ENCODE measurements at places on chromosomes 11 and 22.

- DNase-seq = no peak
Measured at GRCh38 chr11:118887206-118887605, 3.5 kb downstream of the CXCR5 start.

DNA sequence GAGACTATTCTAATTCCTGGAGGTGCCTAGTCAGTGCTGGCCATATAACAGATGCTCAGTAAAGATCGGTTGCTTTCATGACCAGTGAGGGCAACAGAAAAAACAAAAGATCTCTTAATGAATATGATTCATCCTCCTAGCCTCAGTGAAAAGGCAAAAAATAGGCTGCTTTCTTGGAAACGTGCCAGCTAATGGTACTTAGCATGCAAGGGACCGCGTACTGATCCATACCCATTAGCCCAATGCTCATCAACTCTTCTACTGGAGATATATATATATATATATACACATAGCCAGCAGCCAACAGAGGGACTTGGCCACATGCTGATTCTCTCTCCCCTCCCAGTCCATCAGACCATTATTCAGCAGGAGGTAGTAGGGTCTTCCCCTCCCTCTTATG, 320.4 kb downstream of the KIRREL3 start:
- DNase-seq = no peak

GRCh38 chr22:47012589-47013370, 250.3 kb downstream of the TBC1D22A start:
- DNase-seq = no peak

DNA sequence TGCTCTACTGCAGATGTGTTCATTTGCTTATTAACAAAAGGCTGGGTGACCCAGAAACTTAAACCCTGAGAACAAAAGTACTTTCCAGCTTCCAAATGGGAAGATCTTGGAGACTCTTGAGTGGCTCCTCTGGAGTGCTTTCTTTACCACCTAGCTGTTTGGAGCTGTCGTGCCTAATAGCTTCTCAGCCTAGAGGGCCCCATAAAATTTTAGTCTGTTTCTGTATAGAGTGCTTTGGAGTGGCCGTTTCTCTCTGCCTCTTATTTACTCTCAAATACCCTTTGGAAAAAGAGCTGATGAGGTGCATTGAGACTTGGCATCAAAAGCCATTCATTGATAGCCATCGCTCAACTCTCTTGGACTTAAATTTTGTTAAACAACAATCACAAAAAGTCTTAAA, 50.7 kb downstream of the ZNRF3 start:
- no peak for DNase-seq

- DNase-seq = no peak
Measured at GRCh38 chr22:48379371-48379770, 1448.3 kb downstream of the BRD1 start.

DNA sequence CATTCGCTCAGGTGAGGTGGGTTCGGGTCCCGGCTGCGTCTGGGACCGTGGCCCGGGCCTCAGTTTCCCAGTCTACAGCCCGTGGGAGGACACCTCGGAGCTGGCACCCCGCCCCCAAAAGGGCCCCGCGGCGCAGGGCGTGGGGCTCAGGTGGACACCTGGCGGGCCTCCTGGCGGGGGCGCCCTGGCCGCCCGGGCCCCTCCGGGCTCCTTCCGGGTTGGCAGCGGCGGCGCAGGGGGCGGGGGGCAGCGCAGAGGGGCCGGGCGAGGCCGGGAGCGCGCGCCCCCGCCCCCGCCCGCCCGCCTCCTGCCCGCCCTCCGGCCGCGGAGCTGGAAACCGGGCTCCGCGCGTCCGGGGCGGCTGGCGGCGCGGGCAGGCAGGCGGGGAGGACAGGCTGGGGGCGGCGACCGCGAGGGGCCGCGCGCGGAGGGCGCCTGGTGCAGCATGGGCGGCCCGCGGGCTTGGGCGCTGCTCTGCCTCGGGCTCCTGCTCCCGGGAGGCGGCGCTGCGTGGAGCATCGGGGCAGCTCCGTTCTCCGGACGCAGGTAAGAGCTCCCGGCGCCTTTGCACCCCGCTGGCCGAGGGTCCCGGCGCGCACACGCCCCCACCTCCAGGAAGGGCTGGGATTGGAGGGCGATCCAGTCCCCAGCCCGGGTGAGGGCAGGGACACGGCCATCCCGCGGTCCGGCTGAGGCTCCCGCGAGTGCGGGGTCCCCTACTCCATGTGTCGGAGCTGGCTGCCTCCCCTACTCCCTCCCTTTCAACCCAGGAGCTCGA, at the start of gene EMID1:
TSS of gene EMID1 (plus strand) at position 303 of the 778 bp plus-strand sequence. CDS start at position 446, 143 bp downstream.
- no peak for DNase-seq

DNA sequence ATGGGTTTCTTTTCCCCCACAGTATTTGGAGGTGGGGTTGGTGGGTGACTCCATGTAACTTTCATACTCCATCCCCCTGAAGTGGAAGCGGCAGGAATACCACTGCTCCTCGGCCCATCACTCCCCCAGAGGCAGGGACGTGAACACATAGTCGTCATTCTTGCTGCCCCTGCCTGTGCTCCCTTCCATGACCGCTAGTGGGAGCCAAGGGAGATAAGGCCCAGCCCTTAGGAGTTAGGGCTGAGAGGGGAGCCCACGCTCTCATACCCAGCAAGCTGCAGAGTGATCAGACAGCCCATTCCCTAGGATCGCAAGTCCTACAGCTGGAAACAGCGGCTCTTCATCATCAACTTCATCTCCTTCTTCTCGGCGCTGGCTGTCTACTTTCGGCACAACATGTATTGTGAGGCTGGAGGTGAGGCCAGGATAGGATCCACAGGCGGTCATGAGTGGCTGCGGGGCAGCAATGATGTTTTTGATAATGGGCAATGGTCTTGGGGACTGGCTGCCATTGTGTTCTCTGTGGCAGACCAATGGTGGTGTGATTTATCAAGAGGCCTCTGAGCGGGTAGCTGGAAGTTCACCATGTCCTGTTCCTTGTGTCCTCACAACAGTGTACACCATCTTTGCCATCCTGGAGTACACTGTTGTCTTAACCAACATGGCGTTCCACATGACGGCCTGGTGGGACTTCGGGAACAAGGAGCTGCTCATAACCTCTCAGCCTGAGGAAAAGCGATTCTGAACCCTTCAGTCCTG, 15.9 kb downstream of the RHOG start:
- no peak for DNase-seq

DNA sequence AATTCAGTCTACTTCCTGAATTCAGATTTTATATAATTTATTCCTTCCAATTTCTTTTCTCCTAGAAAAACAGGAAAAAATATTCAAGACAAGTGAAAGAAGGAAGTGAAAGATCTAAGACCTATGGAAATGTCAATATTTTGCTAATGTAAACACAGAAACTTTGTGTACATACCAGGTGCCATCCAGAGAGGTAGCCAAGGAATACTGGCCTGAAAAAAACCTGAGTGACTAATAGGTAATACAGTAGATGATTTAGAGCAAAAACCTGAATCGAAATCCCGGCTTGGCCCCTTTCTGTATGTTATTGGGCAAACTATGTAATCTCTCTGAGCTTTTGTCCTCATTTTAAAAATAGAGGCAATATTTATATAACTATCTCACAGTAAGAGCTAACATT, 59.2 kb upstream of the FSHB start:
- no peak for DNase-seq

DNA sequence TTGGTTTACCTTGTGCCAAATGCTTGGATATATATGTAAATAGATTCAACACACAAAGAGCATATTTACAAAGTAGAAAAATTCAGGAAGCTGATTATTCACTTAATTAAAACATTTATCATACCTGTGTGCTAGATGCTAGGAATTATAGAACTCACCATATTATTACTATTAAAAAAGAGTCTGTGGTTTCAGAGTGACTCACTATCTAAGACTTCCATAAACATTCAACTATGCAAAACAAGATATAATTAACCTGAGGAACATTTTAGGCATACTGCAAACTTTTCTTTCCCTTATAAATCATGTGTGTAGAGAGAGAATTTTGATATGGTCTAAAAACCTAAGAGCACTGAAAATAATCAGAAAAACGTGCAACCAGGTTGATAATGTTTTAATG, 27.3 kb downstream of the CTSC start:
- DNase-seq = no peak

GRCh38 chr11:17423533-17424310, 35.3 kb upstream of the KCNJ11 start:
- DNase-seq = peak; percentile 37

DNA sequence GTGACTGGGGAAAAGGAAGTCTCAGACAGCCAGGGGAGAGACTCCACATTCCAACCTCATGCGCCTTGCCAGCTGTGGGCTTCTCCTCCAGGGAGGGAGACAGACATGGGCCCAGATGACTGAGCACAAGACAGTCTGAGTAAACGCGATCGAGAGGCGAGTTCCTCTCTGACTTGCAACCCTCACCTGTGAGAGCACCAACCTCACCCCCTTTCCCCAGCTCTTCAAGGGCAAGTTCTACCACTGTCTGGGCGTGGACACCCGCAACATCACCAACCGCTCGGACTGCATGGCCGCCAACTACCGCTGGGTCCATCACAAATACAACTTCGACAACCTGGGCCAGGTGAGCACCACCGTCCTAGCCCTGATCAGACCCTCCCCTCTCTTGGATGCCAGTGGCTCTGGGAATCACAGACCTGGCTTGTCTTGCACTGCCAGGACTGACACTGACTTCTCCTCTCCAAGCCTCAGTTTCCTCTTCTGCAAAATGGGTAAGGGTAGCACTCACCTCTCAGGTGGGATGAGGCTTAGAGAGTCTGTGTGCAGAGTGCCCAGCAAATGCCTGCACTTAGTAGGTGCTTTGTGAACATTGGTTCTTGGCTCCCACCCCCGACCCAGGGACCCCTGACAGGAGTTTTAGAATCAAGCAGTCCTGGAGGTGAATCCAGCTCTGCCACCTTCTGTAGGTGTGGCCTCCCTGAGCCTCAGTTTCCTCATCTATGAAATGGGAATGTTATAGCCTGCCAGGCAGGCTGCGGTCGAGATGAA, 95.3 kb downstream of the CACNA1I start:
- DNase-seq = no peak

DNA sequence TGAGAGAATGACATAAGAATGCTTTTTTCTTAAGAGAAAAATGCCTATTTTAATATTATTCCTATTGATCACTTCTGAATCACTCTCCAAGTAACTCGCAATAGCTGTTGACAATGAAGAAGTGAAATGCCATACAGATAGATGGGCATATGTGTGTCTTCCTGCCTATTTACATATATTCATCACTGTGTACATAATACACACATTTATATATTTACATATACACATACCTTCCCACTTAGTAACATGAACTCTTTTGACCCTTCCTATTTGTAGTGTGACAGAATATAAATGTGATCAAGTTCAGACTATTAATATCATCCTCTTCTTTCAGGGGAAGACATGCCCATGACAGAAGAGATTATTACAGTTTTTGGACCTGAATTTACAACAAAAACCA, 756.7 kb downstream of the DLG2 start:
- DNase-seq = no peak

GRCh38 chr11:47337229-47337924, 15.1 kb downstream of the MYBPC3 start:
- no peak for DNase-seq

- DNase-seq = no peak
Measured at GRCh38 chr22:26286091-26286820, 117.0 kb downstream of the SEZ6L start.

DNA sequence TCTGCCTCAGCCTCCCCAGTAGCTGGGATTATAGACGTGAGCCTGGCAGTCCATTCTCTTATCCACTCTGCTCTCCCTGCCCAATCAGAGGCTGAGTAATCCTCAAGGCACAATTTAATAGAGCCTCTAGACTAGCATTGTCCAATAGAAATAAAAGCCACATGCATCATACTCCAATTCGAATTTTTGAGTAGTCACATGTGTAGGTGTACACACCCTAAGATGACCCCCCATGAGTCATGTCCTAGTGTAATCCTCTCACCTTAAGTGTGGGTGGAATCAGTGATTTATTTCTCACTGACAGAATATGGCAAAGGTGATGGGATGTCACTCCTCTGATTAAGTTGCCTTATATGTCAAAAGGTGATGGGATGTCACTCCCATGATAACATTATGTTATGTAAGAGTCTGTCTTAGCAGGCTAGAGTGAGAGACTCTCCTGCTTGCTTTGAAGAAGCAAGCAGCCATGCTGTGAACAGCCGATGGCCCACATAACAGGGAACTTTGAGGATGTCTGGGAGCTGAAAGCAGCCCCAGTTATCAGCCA, 61.3 kb downstream of the MN1 start:
- DNase-seq = no peak

- DNase-seq = no peak
Measured at GRCh38 chr22:49551446-49551845, 276.2 kb downstream of the BRD1 start.

DNA sequence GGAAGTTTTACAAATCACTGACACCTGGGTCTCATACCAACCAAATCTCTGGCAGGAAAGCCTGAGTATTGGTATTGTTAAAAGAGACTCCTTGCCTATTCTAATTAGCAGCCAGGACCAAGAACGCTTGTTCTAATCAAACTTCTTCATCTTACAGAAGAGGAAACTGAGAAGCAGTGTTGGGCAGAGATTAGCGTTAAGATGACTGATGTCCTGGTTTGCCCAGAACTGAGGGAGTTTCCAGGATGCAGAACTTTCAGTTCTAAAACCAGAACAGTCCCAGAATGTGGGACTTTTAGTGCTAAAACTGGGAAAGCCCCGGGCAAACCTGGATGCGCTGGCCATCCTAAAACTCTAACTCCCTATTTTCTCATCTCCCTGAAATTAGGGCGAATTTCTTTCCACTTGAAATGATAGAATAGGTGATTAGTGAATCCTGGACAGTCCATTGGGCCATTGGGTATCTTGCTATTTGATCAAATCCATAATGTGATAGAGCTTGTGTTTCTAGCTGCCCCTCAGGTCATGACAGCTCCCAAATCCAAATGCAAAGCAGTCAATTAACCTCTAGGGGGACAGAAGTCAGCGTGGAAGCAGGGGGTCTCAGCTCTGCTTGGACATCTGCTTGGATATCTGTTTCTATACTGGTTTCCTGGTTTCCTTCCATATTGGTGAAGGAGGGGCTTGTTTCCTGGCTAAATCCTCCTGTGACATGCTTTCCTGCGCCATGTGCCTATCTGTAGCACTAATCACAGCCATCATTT, 16.0 kb upstream of the TMPRSS13 start:
- no peak for DNase-seq

- no peak for DNase-seq
Measured at GRCh38 chr11:44579302-44579761, 13.9 kb downstream of the CD82 start.

- no peak for DNase-seq
Measured at GRCh38 chr11:70876685-70877084, 375.7 kb downstream of the SHANK2 start.

All from Caki2 (cell line).